Muscle of leg (tissue), 16 donors: ENCODE measurements at places on chromosomes 11 and 22. TPM values are rescaled to one million over a fixed set of nuclear protein-coding genes. Genes with fewer than 3 reads are reported as not detected.

CYB5R3 gene
- 53.2 TPM for total RNA-seq

SIDT2 gene
- 14.8 TPM for total RNA-seq

C11orf42 gene
- total RNA-seq = not detected

SEZ6L gene
- 0.31 TPM for total RNA-seq

SPI1 gene
- 3.6 TPM for total RNA-seq

ANAPC15 gene
- total RNA-seq = 29.8 TPM
